ENCODE measurements at places on chromosomes 13 and 19.

DNA sequence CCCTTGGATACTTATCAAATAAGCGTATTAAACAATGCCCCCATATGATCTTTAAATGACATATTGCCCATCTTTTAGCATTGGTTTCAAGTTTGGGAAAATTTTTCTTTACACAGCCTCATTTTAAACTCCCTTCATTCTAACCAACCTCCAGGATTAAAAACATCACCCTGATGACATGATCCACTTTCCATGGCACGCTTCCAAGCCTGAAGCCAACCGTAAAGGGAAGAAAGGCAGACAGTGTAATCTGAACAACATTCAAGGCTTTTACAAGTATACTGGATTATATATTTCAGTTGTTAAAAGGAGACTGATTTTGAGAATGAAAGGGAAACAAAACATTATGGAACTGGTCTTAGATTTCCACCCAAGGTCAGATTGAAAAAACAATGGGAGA is 1721.9 kb downstream of the OLFM4 start:
- DNase-seq = no peak

GRCh38 chr13:84137292-84137691 is 255.0 kb upstream of the SLITRK1 start:
- DNase-seq = no peak

- DNase-seq = peak; percentile 52
Observed at GRCh38 chr13:35855531-35856019, 275.6 kb downstream of the DCLK1 start.

DNA sequence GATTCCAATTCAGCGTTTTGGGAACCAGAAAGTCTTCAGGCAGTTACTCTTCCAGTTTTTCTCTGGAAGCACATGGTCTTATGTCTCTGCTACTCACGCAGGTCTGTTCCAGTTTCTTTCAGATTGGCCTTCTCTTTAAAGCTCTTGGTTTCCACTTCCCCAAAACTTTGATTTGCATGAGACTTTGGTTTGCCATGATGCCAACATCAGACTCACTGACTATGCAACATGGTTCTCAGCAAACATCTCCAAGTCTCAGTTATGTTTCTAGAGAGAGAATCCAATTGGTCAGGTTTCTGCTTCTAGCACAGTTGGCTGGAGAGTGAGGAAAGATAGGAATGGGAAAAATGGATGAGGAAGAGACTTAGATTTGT is 3.1 kb downstream of the AKAP11 start:
- no peak for DNase-seq

GRCh38 chr13:30235216-30235615 is 72.1 kb downstream of the KATNAL1 start:
- DNase-seq = no peak

DNA sequence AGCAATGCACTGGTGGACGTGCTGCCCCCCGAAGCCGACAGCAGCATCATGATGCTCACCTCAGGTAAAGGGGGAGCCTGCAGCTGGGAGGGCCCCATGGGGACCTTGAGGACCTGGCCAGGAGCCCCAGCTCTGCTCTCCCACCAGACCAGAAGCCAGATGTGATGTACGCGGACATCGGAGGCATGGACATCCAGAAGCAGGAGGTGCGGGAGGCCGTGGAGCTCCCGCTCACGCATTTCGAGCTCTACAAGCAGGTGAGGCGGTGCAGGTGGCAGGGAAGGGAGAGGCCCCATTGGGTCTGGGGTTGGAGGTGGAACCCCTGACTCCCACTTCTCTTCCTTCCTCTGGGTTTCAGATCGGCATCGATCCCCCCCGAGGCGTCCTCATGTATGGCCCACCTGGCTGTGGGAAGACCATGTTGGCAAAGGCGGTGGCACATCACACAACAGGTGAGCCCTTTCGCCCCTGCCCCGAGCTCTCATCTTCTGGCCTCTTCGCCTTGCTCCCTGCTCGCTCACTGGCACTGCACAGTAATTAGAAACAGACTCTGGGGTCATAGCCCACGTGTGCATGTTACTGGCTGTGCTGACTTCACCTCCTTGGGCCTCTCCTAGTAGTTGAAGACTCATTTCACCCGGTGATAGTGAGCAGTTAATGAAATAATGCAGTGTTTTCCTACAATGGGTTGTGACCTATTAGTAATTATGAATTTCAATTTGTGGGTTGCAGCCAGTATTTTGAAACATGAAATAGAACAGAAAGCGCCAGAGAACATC is 3.6 kb downstream of the PSMC4 start:
- DNase-seq = no peak

GRCh38 chr13:100887729-100888151 is 213.1 kb upstream of the TMTC4 start:
- DNase-seq = peak; percentile 13

GRCh38 chr19:7535047-7535997 is at the start of gene PNPLA6:
TSS of gene PNPLA6 (plus strand) at chr19:7535717. CDS start at chr19:7535789, 72 bp downstream.
- peak; percentile 92 for DNase-seq

- no peak for DNase-seq
Observed at GRCh38 chr13:84933797-84934196, 865.4 kb downstream of the SLITRK6 start.

DNA sequence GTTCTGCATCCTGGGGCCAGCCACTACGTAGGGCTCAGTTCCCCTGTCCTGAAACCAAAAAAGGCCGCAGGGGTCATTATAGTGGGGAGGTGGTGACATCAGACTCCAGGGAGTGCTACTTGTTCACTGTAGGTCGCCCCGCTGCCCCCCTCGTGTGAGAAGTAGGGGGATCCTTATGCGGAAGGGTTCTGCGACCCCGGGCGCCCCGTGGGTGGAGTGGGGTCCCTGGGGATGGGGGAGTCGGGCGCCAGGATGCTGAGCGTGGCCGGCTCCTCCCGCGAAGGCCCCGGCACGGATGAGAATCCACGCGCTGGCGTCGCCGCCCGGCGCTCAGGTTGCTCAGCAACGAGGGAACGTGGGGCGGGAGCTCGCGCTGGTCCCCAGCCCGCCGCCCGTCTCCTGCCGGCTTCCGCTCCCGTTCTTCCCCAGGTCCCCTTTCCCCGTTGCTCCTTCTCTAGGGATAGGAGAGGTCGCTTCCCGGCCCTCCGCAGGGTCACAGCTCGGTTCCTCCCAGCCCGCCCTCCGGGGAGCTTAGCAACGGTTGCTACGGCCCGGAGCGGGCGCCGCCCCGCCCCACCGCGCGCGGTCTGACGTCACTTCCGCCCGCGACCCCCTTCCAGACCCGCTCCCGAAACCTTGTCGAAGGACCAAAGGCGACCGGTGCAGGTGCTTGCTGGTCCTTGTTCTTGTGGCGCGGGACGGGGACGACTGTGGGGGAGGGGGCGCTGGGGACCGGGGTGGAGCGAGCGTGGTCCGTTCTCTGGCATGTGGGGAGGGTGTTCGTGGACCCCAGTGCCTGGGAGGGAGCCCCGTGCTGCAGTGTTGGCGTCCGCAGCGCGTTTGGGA is at the start of gene NAT14:
TSS of gene NAT14 (plus strand) at position 596 of the 846 bp plus-strand sequence. CDS start 521 bp downstream, outside the sequence.
- DNase-seq = peak; percentile 60

DNA sequence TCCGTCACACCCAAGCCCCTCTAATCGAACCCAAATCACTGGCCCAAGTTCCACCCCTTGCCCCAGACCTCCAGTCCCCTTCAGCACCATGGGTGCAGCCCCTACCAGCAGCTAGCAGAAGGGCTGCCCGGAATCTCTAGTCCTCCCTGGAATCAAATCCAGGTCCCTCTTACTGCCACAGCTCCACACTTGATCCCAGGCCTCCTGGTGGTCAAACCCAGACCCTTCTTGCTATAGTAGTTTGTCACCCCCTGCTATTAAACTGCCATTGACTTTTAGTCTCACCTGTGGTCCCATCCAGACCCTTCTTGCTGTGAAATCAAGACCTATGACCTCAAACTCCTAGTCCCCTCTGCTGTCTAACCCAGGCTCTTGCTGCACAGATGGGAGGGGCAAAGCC is 8.7 kb downstream of the HIPK4 start:
- no peak for DNase-seq

GRCh38 chr19:8832132-8833021 is at the start of the genes MBD3L1 and ZNF558:
TSS of gene MBD3L1 (plus strand) at chr19:8832377. CDS start at chr19:8842679, 10,302 bp downstream.
TSS of gene ZNF558 (minus strand) at chr19:8832304. CDS start at chr19:8822659, 9,645 bp downstream.
- DNase-seq = peak; percentile 66

DNA sequence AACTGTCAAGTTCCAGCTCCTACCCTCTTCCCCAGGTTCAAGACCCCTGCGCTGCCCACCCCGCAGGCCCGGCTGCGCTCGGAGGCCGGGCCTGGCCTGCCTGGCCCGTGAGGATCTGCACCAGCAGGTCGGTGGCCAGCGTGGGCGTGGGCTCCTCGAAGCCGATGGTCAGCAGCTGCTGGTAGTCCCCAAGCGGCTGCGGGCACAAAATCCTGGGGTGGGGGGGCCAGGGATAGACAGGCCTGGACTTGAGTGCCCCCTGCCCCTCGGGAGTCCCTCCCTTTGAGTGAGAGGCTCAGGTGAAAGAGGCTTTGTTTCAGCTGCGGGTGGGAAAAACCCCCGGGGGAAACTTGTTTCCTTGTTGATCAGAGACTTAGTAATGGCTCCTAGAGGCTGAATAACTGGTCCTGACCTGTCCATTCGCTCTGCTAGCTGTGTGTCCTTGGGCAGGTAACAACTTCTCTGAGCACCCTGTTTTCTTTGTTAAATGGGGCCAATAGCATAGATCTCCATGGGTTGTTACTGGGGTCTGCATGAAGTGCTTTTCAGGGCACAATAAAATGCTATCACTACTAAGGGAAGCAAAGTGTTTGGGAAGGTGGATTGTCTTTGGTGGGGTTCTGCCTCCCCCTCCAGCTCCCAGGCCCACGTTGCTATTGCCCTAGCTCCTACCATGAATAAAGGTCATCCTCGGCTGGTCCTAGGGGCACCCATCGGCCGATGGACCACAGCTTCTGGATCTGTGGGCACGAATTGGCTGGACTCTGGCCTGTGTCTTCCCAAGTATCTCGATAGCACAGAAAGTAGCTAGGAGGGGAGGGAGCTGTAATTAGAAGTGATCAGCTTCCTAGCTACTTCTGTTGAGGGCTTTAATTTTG is 3.5 kb downstream of the C19orf67 start:
- no peak for DNase-seq

DNA sequence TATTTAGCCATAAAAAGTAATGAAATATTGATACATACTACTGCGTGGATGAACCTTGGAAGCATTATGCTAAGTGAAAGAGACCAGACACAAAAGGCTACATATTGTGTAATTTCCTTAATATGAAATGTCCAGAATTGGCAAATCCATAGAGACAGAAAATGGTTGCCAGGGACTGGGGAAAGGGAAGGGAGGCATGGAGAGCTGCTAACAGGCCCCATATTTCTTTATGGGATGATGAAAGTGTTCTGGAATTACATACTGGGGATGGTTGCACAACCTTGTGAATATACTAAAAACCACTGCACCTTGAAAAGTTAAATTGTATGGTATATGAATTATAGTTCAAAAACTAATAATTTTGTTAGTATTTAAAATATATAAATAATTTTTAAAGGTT is 3.6 kb downstream of the IFT88 start:
- DNase-seq = no peak

GRCh38 chr19:19661675-19662251 is 1.7 kb downstream of the ATP13A1 start:
- DNase-seq = no peak

GRCh38 chr13:41610404-41610803 is 153.1 kb downstream of the RGCC start:
- no peak for DNase-seq
